T-helper 2 cell (primary cell): ENCODE measurements at places on chromosomes 5 and 9.

- DNase-seq = no peak
Measured at GRCh38 chr5:142202282-142202681, 93.7 kb downstream of the NDFIP1 start.

DNA sequence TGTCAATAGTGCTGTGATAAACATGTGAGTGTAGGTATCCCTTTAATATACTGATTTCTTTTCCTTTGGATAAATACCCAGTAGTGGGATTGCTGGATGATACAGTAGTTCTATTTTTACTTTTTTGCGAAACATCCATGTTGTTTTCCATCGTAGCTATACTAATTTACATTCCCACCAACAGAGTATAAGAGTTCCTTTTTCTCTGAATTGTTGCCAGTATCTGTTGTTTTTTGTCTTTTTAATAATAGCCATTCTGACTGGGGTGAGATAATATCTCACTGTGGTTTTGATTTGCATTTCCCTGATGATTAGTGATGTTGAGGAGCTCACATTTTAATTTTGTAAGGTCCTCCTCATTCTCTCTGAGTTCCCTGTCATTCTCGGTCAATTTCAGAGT lies 71.1 kb upstream of the NFIL3 start:
- no peak for DNase-seq

DNA sequence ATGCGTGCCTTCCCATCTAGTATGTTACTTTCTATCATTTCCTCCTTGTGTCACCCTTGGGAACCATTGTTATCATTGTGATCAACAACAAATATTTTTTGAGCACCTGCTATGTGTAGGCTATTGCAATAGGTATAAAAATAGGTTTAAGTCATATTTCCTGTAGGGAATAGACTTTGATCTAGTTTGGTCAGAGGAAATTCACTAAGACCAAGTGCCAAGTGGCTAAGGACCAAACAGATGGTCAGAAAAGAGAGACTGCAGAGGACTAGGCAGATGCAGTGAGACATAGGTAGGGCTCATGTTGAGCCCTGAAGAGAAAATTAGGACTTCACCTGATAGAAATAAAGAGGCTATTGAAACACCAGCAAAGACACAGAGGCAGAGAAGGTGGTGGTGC lies 430.0 kb upstream of the ADAMTSL1 start:
- DNase-seq = no peak

DNA sequence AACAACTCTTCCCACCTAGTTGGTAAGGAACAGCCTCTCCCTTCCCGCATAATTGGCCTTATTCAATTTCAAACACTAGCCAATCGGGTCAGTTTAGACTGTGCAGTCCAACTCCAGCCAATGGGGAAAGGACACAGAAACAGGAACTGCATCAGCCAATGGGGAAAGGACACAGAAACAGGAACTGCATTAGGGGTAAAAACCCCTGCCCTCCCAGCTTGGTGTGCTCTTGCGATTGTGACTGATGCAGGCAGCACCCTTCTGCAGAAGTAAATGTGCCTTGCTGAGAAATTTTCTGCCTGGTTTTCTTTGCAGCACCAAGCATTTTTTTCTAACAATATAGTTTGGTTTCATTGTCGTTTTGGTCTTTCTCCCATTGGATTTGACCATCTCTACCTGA lies 8.5 kb upstream of the GLT6D1 start:
- no peak for DNase-seq

DNA sequence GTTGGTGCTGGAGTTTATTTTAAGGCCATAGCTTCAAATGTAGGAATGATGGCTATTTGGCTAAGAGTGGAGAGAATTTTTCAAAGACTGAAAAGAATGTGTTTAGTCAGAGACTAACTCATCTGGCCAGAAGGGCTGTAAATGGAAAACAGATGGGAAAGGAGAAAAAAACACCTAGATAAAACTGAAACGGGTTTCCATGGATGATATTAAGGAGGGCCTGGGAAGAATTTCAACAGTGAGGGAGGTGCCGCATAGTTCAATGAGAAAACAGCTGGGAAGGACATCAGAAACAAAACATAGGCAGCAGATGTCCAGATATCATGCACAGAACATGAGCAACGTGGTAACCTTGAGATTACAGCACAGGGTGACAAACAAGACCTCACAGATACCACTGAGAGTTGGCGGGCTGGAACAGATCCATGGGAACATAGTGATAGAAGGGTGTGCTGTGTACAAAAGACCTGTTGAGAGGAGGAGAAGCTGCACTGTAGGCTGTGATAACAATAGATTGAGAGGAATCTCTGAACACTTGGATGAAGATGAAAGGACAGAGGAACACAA lies 31.2 kb upstream of the RAD23B start:
- DNase-seq = no peak

DNA sequence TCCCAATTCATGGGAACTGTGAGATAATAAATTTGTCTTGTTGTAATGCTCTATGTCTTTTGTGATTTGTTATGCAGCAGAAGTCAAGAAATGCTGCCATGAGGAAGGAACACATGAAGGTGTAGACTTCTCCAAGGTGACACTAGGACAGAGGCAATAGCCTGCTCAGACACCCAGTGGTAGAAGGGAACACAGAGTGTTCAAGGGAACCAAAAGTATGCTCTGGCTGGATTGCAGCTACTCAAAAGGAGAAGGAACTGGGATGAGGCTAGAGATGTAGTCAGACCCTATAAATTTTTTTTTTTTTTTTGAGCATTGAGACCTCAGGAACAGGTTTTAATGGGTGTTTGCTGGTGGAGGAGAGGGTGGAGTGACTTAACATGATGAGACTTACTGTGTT lies 232.5 kb downstream of the PARP8 start:
- DNase-seq = no peak

DNA sequence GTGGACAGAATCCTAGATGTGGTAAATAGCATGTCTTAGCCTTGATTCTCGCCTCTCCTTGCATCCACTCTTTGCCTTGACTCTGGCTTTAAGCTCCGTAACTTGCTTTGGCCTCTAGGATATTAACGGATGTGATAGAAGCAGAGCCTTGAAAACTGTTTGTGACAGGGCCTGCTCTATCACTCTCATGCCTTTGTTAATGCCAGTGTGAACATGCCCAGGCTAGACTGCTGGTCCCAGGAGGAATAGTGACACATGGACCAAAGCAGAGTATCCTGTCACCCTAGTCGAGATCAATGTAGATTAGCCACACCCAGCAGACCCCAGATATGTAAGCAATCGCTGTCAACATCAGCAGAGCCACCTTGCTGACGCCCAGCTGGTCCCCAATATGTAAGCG lies 109.9 kb upstream of the C9orf72 start:
- no peak for DNase-seq

- no peak for DNase-seq
Measured at GRCh38 chr5:135008556-135008955, 25.5 kb downstream of the PITX1 start.

DNA sequence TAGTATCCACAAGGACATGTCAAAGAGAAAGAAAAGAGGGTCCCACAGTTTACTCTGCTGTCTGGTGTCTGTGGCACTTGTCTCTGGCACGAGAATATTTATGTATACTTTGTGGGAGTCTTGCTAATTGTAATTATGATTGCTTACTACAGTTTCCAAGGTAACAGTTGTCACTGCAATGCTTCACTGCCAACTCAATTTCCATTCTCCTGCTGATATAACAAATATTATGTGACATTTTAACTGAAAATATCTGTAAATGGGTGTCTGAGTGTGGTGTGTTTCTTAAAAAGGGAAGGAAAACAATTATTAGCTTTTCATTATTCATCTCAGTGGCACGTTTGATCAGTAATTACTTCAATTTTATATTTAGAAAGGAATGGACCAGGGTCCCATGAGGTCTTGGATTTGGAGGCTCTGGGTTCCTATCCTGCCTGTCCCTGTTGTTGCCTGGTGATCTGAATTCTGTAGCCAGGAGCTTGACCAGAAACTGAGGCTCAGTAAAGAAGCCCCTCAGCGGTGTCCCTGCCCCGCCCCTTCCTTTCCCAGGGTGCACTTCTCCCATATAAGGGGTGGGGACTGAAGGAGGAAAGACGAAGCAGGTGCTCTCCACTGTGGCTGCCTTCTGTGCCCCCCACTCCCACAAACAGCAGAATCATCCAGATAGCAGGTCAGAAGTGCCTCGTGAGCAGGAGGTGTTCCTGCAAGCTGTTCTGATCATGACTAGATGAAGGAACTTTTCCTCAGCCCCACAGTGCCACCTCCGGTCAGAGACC lies 137.3 kb upstream of the KIF2A start:
- DNase-seq = no peak

GRCh38 chr9:113520109-113520642 lies 56.6 kb downstream of the RGS3 start:
- no peak for DNase-seq

DNA sequence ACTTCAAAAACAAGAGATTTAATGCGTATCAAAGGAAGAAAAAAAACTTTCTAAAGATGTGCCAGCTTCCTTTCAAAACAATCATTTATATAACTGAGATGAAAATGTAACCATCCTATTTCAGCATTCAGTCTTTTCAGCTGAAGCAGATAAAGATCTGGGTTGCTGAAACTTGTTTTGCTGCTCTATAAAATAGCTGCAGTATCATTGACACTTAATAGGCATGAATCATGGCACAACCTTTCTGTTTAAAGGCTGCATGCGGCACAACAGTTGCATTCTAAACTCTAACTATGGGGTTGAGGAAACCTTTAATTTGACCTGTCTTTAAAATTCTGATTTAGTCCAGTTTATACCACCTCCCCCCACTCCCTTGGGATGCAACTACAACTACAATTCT lies 196.7 kb downstream of the MPDZ start:
- DNase-seq = no peak

DNA sequence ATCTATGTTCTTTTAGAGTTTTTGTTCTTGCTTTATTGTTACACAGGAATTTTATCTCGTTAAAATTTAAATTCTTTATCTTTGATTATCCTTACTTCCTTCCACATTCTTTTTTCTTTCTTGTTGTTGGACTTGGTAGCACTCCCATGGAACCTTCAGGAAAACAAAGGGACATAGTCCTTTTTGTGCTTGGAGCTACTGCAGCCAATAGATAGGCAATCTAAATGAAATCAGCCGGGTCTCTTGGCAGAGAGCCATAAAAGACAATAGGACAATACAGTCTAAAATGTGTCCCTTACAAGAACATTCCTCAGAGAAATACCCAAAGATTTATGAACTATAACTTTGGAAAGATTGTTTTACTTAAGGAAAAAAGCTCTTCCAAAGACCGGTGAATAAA lies 548.1 kb upstream of the C9orf72 start:
- DNase-seq = no peak

DNA sequence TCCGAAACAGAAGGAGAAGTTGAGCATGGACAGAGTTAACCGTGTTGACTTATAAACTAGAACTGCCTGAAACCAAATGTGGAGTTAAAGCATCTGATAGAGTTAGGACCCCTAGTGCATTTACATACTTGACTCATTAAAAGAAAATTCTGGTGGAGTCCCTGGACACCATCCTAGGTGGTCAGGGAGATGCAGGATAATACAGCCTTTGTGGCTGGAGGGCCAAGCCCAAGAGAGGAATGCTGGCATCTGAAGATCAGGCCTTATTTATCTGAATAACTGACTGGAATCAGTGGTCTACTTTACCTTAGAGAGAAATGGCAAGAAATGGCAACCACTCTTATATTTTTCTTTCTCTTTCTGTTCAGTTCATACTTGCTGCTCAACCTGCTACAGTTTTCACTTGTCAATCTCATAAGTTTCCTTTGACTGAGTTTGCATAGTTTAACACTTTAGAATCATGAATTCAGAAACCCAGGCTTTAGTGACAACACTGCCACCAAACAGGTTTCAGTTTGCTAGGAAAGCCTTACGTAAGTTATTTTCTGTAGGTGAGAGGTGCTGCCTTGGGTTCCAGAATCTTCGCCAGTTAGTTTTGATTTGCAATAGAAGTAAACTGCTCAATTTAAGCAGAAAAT lies 10.2 kb downstream of the CMYA5 start:
- DNase-seq = no peak

DNA sequence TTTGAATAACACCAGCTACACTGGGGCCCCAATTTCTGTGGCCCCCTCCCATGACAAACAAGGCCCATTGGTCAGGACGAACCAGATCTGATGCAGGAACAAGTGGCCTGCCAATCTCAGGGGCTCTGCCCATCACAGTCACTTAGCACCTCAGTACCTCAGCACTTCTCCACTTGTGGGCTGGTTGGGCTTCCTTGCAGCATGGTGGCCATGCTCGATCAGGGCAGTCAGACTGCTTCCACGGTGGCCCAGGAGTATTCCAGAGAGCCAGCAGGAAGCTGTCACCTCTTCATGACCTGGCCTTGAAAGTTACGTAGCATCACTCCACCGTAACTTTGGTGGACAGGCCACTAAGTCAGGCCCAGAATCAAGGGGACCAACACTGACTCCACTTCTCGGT lies 206.5 kb downstream of the AUH start:
- no peak for DNase-seq

DNA sequence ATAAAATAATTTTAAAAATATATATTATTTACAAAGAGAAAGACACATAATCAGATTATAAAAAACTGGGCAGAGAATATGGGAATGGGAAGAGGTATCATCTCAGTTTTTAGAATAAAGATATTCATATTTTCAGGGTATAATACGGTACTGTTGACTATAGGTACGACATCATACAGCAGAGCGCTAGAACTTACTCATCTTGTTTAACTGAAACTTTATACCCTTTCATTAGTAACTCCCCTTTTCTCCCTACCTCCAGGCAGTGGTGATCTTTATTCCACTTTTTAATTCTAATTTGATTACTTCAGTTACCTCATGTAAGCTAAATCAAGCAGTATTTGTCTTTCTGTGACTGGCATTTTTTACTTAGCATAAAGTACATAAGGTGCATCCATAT lies 742.1 kb downstream of the MTRR start:
- no peak for DNase-seq

- no peak for DNase-seq
Measured at GRCh38 chr5:131206772-131207171, 36.0 kb downstream of the LYRM7 start.

- no peak for DNase-seq
Measured at GRCh38 chr9:20367855-20368254, 254.4 kb downstream of the MLLT3 start.

GRCh38 chr5:142807372-142807911 lies 37.3 kb downstream of the ARHGAP26 start:
- no peak for DNase-seq

DNA sequence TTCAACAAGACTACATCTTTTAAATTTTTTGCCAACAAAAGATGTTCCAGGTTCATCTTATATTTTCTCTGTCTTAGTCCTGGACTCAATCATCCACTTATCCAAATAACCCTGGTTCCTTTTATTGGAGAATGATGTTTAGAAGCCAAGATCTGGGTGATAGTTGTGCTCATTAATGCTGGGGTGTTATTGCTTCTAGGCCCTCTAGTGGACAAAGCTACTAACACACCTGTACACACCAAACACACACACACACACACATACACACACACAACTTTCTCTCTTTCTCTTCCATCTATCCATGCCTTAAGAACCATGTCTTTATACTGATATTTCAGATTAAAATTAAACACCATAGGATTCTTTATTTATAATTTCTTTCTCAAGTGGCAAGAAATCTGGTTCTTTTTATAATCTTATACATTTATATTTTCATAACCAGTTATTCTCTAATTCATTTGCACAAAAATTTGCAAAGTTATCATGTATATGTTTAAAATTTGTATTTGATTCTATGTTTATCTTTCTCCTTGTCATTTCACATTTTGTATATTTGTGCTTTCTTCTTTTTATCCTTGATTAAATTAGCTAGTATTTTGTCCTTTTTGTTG lies 179.1 kb upstream of the SMIM23 start:
- DNase-seq = no peak
